ENCODE measurements at places on chromosomes 2 and 18. TPM values are rescaled to one million over a fixed set of nuclear protein-coding genes. Genes with fewer than 3 reads are reported as not detected.

HOXD12 gene
- not detected for total RNA-seq

ITGA6 gene
- total RNA-seq = 12.8 TPM

DYNAP gene
- not detected for total RNA-seq

MAB21L4 gene
- total RNA-seq = 0.46 TPM

SPC25 gene
- 0.45 TPM for total RNA-seq

RFTN2 gene
- total RNA-seq = 9.7 TPM

ONECUT2 gene
- total RNA-seq = 0.25 TPM

DNA sequence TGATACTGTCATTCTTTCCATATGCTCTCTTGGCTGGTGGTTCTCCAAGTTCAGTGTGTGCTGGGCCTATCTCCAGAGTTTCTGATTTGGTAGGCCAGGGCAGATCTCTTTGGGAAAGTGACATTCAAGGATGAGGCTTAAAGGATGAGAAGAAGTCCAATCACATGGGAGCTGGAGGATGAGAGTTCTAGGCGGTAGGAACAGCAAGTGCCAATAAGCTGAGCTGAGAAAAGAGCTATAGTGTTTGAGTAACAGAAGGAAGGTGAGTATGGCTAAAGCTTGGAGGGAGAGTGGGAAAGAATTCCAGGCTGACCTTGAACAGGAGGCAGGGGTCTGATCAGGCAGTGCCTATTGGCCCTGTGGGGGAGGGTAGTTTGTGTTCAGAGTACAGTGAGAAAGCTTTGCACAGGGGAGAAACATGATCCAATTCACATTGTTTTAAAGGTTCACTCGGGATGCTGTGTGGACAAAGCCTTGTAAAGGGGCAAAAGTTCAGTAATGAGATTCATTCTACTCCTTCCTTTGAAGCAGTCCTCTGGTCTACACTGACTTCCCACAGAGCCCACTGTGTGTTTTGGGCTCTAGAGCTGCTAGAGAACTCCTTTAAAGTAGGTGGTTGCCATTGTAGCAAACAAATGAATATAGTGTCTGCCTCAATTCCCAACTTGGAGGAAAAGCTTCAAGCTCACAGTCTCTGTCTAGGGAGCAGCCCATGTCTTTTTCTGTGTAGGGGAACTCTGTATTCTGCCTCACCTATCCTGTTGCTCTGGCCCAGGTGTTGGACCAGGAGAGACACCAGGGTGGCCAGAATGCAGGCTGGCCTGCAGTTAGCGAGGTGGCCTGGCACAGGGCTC lies 81.8 kb downstream of the FASTKD2 start:
- no peaks in the 10 kb centered on the region for H3K4me1 ChIP-seq
- H3K27me3 ChIP-seq = no peaks in the 10 kb centered on the region
- no peak for DNase-seq

DNA sequence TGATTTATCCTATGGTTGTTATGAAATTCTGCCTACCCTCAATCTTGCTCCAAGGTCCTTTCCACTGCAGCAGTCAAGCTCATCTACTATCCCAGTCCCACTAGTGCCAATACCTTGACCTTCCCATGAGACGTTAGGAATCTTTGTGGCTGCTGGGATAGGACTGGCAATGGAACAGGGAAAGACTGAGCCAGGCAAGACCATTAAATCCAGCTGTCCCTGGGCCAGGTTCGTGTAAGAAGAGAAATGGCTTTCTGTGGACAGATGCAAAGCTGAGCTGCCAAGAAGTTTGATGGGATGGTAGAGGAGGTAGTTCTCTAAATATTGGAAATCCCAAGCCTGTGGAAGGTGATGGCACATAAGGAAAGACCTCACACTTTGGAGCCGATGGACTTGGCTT lies 50.1 kb upstream of the TMEM17 start:
- H3K4me1 ChIP-seq = no peaks in the 10 kb centered on the region
- DNase-seq = no peak
- H3K4me3 ChIP-seq = no peak overlapping the region
- H3K27me3 ChIP-seq = no peaks in the 10 kb centered on the region
- H3K27ac ChIP-seq = no peak overlapping the region

DNA sequence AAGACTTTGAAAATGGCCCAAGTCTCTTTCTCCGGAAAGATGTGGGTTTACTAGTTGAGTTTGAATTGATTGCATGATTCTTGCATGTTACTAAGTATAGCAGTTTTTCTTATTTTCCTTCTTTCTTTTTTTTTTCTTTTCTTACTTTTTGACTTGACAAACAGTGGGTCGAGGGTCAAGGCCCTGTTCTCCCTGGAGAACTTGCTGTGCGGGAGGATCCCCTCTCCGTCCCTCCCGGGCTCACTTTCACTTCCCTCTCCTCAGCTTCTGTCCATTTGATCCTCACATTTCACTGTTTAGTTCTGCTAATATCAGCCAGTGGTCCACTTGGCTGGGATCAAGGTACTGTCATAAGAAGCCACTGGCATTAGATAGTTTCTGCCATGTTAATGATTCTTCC lies 767.4 kb downstream of the TDRD15 start:
- no peaks in the 10 kb centered on the region for H3K36me3 ChIP-seq
- peaks cover 6% of the 10 kb centered on the region for H3K4me1 ChIP-seq
- no peak overlapping the region for H3K4me3 ChIP-seq
- peak; percentile 24 for DNase-seq
- no peak overlapping the region for H3K27ac ChIP-seq
- H3K27me3 ChIP-seq = no peaks in the 10 kb centered on the region

- H3K27ac ChIP-seq = no peak overlapping the region
- H3K36me3 ChIP-seq = no peaks in the 10 kb centered on the region
- H3K4me3 ChIP-seq = no peak overlapping the region
- no peak for DNase-seq
- no peaks in the 10 kb centered on the region for H3K27me3 ChIP-seq
These were observed 506.7 kb upstream of the CNTNAP5 start for GRCh38 chr2:123518367-123518766.

DNA sequence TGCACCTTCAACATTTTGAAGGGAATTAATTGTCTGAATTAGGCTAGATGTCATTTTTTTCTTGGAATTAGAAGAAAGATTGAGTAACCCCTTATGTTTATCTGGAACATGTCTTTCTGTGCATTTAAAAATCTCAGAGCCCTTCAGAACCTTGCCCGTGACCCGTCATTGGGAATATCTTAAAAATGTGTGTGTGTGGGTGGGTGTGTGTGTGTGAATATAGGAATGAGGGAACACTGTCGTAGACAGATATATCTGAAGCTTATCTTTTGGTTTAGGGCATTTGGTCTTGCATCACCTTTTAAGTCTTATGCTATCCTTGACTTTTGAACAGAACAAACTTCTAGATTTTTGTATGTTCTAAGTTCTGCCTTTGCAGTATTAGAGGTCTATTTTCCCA lies 13.5 kb upstream of the IL1RL1 start:
- no peak for DNase-seq
- H3K4me1 ChIP-seq = no peaks in the 10 kb centered on the region
- H3K36me3 ChIP-seq = no peaks in the 10 kb centered on the region
- no peak overlapping the region for H3K27ac ChIP-seq
- H3K27me3 ChIP-seq = no peaks in the 10 kb centered on the region

DNA sequence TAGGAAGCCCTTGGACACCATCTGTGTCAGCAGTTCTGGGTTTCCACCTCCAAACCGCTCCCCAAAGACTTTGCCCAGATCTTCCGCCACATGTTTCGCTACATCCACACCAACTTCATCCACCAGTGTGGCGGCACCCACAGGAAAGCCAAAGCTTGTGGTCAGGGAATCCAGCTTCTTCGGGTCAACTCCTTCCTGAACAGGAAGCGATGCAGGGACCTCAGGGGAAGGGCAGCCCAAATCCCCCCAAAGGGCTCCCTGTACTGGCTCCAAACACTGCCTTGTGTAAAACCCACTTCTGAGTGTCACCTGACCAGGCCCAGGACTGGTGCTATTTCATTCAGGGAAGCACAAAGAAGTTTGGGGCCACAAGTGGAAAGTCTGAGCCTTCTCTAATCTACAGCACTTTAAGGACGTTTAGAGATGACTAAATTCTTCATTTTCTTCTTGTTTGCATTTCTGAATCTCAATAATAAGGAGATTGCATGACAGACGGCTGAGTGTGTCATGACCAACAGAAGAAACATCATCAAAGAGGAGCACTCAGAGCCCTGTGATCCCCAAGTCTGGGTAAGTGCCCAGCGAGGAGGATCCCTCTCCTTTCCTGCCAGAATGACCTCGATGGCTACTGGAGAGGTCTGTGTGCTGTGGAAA lies 20.8 kb downstream of the GAREM2 start:
- no peak overlapping the region for H3K4me3 ChIP-seq
- no peaks in the 10 kb centered on the region for H3K36me3 ChIP-seq
- H3K27ac ChIP-seq = no peak overlapping the region
- no peaks in the 10 kb centered on the region for H3K27me3 ChIP-seq

Data from ovary (tissue), 10 donors.